Activated naive CD4-positive, alpha-beta T cell treated with anti-CD3 and anti-CD28 coated beads for 36 hours (primary cell): ENCODE measurements at places on chromosomes 7 and 10.

GRCh38 chr7:23175938-23176337, 5.9 kb upstream of the NUP42 start:
- DNase-seq: no peak

- no peak for DNase-seq
Observed at GRCh38 chr7:96045919-96046318, 273.6 kb downstream of the DYNC1I1 start.

DNA sequence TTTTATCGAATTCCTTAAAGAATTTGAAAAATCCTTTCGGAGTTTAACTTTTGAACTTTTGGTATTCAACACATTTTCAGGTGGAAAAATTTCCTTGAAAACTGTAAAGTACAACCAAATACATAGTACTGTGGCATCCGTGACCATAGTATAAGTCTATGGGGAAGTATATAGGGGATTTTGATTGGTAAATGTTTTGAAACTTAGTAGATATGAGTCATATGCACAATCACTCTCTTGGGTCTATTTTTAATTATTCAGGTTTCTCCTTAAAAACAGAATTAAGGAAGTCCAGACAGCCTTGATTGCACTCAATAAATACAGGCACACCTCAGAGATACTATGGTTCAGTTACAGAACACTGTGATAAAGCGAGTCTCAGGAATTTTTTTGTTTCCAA, 64.2 kb downstream of the AVL9 start:
- DNase-seq: no peak

- DNase-seq: peak; percentile 98
Observed at GRCh38 chr7:138459413-138460175, 465 bp upstream of the TRIM24 start.

GRCh38 chr10:83253011-83253671, 886.2 kb upstream of the GHITM start:
- no peak for DNase-seq

DNA sequence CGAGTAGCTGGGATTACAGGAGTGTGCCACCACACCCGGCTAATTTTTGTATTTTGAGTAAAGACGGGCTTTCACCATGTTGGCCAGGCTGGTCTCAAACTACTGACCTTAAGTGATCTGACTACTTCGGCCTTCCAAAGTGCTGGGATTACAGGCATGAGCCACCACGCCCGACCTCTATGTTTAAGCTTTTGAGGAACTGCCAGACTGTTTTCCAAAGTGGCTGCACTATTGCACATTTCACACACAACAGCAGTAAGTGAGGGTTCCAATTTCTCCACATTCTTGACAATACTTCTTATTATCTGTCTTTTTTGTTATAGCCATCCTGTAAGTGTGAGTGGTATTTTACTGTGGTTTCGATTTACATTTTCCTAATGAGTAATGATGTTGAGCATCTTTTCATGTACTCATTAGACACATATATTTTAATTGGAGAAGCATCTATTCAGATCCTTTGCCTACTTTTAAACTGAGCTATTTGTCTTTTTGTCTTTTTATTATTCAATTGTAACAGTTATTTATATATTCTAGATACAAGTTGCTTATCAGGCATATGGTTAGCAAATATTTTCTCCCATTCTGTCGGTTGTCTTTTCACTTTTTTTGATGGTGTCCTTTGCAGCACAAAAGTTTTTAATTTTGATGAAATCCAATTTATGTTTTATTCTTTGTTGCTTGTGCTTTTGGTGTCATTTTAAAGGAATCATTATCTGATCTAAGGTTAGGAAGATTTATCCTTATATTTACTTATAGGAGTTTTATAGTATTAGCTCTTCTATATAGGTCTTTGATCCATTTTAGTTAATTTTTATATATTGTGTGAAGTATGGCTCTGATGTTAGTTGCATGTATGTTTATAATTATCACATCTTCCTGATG, 12.8 kb upstream of the IRF5 start:
- no peak for DNase-seq

- DNase-seq: no peak
Observed at GRCh38 chr7:11706666-11707605, 125.1 kb downstream of the THSD7A start.

DNA sequence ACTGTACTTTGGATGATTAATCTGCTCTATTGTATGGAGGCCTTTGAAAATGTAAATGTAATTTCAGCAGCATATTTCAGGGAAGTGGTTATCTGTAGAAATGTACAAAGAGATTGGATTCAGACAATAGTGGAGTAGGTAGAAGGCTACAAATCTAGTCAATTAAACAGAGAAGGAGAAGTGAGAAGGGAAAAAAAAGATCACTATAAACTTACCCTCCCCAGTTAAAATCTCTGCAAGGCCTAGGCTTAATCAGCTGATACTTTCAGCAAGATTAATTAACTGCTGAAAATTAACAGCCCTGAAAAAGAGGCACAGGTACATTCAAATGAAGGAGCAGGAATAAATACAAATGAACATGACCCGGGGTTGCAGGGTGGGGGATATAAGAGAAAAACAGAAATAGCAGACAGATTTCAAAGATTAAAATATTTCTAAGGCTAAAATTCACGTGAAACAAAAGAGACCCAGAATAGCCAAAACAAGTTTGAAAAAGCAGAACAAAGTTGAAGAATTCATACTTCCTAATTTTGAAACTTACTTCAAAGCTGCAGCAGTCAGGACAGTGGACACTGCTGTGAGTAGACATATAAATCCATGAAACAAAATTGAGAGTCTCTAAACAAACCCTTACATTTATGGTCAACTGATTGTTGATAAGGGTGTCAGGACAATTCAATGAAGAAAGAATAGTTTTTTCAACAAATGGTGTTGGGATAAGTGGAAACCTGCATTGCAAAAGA, 96.0 kb downstream of the NRCAM start:
- no peak for DNase-seq

DNA sequence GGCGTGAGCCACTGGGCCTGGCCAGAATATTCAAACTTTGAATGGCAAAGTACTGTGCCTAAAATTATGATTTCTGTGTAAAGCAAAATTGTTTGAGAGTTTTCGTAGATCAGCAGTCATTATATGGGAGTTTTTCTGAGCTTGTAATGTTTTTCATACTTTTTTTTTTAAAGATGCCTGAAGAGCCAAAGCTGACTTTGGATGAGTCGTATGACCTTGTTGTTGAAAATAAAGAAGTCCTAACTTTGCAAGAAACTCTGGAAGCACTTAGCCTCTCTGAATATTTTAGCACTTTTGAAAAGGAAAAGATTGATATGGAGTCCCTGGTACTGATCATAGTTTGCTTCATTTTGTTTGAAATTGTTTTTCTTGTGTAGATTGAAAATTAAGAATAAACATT, 26.7 kb downstream of the SEC23IP start:
- no peak for DNase-seq

- no peak for DNase-seq
Observed at GRCh38 chr7:33986951-33987947, 81.9 kb downstream of the BMPER start.

- DNase-seq: no peak
Observed at GRCh38 chr10:10626734-10627133, 390.9 kb upstream of the CELF2 start.

DNA sequence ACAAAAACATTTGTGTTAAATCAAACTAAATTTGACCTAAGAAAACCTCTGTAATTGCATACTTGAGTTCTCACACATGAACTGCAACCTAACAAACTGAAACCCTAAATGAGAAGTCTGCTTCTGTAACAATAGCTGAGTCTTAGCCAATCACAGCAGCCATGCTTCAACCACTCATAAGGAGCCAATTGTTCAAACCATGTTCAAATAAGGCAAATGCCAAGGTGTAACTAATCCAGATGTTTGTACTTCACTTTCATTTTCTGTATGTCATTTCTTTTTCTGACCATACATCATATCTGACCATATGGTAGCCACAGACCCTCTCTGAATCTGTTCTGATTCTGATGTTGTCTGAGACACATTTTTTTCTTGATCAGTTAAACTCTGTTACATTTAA, 47.5 kb upstream of the ANTXRL start:
- DNase-seq: no peak

GRCh38 chr10:80596391-80597257, 58.9 kb downstream of the SH2D4B start:
- peak; percentile 61 for DNase-seq

- no peak for DNase-seq
Observed at GRCh38 chr10:33031815-33032653, 74.0 kb upstream of the ITGB1 start.

GRCh38 chr7:139999516-139999915, 63.2 kb downstream of the PARP12 start:
- no peak for DNase-seq

DNA sequence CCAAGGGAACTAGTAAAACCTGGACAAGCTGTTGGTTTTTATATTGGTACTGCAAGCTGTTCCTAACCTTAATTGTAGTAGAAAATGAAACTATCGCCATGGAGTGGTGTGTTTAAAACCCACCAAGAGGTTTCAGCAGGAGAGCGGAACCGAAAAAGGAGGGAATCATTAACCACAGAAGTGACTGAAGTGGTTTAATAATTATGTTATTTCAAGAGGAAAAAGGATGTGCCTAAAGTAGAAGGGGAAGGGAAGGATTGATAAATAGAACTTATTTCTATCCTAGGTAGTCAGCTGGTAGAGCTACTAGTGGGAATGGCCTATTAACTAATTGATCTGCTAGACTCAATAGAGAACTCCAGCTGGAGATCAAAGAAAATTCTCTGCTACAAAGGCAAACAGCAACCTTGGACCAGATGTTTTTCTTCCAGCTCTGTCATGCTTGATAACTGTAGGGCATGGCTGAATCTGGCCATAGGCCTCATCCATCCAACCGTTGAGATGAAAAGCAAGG, 91.8 kb downstream of the BAMBI start:
- no peak for DNase-seq

DNA sequence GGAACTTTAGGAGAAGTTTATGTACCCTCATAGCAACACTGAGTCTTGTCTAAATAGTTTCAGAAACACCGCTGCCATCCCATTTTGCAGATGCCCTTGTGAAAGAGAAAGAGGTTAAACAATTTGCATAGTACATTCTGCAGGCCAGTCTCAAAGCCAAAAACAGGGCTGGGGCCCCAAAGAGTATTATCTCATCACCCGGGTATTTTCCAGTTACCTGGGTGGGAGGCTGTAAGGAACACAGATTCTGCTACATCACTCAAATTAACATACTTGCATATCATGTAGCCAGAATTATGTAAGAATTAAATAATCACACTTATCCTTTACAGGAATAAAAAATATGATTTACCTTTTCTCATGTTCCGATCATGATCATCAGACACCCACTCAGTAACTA, 3.1 kb upstream of the FAM171A1 start:
- no peak for DNase-seq

DNA sequence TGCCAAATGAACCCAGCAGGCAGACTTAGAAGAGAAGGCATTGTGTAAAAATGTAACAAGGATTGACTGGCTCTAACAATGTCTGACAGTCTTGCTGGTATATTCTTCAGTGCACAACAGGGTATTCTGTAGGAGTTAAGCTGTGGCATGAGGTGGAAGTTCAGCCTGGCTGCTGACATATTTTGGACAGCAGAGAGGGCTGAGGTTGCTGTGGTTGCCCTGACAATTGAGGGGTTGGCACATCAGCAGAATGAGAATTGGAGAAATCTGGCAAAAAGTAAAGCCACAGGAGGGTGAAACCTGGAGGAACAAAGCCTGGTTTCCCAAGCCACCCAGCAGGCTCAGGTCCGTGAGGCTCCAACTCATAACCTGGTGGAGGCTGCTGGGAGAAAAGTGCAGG, 220.2 kb downstream of the JAZF1 start:
- no peak for DNase-seq

DNA sequence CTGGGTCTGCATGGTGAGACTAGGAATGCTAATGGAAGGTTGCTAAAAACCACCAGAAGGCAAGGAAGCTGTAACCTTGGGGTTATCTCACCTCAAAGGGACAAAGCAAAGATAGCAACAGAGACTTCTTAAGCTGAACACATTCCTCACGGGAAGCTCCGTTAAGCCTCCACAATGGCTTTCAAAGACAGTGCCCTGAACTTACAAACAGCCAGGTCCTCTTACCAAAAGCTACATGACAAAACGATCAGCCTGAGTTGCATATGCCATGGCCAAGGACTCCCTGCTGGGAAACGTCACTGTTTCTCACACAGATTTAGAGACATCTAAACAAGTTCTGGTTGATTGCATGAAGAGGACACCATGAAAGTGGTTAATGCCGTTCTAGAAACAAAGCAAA, 52.7 kb downstream of the HTR5A start:
- DNase-seq: no peak

GRCh38 chr7:33243319-33243881, 114.0 kb downstream of the BBS9 start:
- DNase-seq: no peak

DNA sequence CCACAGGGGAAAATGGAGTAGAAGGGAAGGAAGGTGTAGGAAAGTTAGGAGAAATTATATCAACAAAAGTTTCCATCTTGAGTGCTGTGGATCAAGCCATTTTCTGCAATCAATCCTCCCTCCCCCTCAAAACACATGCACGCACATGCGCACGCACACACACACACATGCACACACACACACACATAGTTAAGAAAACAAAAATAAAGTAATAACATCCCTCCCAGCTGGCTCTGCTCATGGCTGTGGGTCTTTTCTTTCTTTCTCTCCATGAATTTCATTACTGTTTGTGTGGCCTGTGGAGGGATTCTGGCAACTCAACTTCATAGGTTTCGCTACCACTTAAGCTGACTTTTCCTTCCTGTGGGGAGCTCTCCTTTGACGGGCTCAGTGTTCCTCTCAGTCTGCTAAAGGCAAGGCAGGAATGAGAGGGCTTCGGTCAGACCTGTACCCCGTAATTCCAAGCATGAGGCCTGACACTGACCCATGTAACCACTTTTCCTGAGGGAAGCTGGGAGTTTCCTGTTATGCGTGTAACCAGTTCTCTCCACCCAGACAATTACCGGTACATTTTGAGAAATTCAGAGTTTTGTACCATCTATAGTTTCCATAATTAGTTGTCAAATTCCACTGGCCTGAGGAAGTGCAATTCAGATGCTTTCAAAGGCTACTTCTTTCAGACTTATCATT, 79.8 kb downstream of the ZNF92 start:
- no peak for DNase-seq

- no peak for DNase-seq
Observed at GRCh38 chr10:121167534-121168243, 316.5 kb downstream of the WDR11 start.

DNA sequence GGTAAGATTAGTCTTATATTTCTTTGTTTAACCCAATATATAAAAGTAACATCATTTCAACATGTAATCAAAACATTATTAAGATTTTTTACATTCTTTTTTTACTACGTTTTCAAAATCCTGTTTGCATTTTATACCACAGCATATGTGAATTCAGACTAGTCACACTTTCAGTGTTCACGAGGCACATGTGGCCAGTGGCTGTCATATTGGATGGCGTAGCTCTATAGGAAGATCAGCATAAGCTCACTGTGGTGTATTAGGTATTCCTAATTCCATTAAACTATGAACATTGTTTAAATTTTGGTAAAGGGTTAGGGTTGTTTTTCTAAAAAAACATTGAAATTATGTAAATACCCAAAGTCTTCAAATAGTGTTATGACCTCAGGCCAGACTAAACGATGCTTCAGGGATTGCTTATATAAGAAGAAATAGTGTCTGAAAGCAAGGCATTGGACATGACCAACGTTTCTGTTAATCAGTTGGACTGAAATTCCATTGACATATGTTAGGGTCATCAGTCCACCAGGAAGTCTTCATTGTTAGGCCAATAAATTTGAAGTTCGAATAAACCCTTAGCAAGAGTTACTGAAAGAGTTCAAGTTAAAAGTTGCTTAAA, 97.0 kb downstream of the BICC1 start:
- DNase-seq: no peak

- DNase-seq: no peak
Observed at GRCh38 chr7:69211739-69212138, 386.5 kb upstream of the AUTS2 start.
